RPMI8226 (cell line): ENCODE measurements at places on chromosomes 16 and 17.
A peak's percentile ranks its signal among the peaks of the same experiment; 100 is the strongest.

DNA sequence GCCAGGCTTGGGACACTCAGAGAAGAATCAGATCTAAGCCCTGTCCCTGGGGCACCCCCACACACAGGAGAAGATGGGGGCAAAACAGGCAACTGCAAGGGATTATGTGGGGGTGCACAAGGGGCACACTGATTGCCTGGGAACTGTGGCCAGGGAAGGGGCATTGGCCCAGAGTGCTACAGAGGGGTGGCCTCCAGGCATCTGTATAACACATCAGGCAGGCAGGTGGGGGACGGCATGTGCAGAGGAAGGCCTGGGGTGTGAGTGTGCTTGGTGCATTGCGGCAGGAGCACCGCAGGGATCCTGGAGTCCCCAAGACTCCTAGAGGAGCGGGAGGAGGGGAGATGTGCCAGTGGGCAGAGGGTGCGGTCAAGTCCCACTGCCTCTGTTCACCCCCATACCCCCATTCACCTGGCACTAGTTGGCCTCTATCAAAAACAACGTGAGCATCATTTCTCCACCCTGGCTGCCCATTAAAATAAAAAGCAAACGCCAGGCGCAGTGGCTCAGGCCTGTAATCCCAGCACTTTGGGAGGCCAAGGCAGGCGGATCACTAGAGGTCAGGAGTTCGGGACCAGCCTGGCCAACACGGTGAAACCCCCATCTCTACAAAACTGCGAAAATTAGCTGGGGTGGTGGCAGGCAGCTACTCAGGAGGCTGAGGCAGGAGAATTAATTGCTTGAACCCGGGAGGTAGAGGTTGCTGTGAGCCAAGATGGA is 41.5 kb downstream of the C16orf82 start:
- no peak for DNase-seq

GRCh38 chr17:57114085-57114673 is 29.1 kb downstream of the AKAP1 start:
- peak; percentile 48 for DNase-seq

DNA sequence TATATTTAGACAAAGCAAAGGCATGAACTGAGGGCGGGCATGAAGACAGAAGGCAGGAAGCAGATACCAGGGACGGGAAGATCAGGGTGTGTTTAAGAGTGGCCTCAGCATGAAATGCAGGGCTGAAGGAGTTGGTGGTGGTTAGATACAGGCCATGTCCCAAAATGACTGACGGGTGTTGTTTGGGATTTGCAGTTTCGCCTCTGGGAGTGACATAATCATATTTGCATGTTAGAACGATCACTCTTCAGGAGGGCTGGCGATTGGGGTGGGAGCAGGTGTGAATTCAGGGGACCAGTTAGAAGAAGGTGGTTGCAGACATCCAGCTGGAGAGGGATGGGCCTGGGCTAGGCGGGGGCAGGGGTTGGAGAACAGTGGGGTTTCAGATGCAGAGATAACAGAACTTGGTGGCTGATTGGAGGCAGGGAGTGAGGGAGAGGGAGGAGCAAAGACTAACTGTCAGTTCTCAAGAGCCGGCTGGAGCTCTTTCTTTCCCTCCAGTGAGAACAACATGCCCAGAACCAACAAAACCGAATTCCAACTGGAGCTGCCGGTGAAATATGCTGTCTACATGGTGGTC is 27.2 kb upstream of the ITGAX start:
- DNase-seq, result no peak

GRCh38 chr16:70484867-70485266 is 30.5 kb downstream of the FCSK start:
- DNase-seq, result no peak

- no peak for DNase-seq
These were observed 290.4 kb downstream of the TOX3 start for GRCh38 chr16:52256310-52257078.

GRCh38 chr17:59858167-59858816 is 34.5 kb downstream of the TUBD1 start:
- DNase-seq, result no peak

- DNase-seq, result peak; percentile 55
These were observed at the start of gene CENPV for GRCh38 chr17:16353317-16354174. CENPV (minus strand) TSS chr17:16353469; CDS start chr17:16353436, 33 bp downstream.

DNA sequence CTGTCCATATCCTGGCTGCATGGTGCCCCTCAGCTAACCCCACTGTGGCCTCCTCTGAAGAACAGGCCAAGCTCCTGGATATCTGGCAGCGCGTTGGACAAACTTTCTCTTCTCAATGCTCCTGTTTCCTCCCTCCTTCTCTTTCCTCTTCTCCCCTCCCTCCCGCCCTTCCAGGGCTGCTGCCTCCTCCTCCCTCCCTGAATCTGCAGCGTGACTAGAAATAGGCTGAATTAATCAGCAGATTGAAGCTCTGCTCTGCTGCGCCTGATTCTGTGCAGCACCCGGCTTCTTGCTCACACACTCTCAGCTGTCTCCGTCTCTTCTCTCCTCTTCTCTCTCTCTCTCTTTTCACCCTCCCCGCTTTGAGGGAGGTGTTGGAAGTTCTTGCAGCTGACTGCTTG is 19.8 kb downstream of the TMEM94 start:
- no peak for DNase-seq

DNA sequence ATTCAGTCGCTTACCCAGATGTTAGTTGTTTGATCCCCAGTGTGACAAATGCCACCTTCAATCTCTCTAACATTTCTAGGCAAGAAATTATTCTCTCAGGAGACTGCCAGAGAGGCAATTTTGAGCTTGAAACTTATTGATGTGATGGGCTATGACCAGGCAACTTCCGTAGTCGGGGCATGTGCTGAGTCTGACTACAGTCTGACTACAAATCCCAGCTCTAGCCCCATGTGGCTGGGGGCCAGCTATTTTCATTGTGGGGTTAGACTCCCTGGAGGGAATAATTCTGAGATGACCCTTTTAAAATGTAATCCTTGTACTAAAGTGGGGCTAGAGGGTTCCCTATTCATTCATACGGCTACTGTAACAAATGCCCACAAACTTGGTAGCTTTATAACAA is 65.9 kb downstream of the RBFOX1 start:
- no peak for DNase-seq

GRCh38 chr16:79560318-79560717 is 40.2 kb downstream of the MAF start:
- DNase-seq, result no peak

DNA sequence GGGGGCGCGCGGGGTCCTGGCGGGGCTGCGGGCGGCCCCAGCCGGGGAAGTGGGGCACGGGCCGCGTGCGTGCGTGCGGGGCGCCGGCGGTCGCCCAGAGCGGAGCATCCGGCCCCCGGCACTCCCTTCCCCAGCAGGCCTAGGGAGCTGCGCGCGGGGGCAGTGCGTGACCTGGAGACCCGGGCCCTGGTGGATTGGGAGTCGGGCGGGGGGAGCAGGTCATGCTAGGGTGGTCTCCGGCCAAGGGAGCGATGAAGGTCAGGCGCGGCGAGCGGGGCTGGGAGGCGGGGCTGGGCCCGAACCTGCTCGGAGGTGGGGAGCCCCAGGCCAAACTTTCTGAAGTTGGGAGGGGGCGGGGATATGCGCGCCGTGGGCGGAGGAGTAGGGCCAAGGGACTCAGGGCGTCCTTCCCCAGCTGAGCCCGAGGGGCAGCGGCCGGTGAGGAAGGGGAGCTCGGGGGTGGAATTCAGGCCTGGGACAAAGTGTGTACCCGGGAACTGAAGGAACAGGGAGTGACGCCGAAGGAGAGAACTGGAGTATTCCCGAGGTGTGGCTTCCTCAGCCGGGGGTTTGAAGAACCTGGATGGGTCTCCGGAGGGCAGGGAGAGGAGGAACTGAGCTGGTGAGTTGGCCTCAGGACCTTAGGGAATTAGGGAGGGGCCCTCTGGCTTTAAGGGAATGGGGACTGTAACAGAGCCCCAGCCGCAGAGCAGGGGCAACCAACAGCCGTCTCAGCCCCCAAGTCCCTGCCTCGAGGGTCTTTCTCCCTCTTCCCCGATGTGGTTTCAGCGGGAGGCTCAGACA is 589 bp downstream of the XYLT2 start:
- DNase-seq, result peak; percentile 56

DNA sequence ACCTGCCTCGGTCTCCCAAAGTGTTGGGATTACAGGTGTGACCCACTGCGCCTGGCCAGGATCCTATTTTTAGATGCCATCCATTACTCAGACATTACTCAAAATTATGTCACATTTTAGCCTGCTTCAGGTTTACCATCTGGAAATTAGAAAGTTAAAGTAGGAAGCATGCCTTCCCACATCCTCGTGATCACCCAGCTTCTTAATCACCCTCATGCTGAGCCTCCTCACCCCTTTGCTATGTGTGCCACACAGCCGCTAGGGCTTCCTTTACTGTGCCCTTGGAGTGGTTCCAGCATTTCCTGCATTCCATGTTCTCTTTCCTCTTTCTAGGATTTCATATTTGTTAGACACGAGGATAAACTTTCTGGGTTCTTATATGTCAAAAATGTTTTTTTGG is 9.3 kb downstream of the ADORA2B start:
- DNase-seq, result no peak

- DNase-seq, result no peak
These were observed 119.7 kb upstream of the CACNG5 start for GRCh38 chr17:66715076-66715675.

GRCh38 chr16:81004646-81005353 is 1.9 kb downstream of the CMC2 start:
- peak; percentile 73 for DNase-seq

DNA sequence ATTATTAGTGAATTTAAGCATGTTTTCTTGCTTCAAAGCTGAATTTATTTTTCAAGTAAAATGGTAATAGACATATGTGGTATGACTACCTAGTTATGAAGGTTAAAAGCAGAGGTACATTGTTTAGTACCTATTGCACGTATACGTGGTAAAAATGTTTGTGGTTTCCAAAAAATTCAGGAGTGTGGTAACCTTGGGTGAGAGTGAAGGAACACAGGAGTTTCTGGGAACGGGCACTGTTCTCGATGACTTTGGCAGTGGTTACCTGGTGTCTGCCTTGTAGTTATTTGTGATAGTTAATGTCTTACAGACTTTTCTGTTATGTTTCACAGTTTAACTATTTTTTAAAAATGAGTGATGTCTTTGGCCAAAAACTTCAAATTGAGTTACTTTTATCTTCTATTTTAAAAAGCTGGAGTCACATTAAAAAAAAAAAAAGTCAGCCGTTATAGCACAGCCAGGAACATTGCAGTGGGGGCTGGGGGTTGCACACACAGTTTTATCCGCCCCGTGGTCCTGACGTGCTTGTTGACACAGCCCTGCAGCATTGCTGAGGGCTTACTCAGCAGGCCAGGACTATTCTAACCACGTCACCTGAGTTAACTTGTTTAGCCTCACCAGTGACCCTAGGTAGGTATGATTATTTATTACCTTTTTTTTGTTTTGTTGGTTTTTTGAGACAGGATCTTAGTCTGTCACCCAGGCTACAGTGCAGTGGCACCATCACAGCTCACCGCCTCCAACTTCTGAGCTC is 10.9 kb downstream of the JPT2 start:
- DNase-seq, result no peak

GRCh38 chr17:45855691-45856336 is 11.1 kb downstream of the SPPL2C start:
- DNase-seq, result no peak

- no peak for DNase-seq
These were observed 141.3 kb downstream of the HS3ST3A1 start for GRCh38 chr17:13460261-13461000.

DNA sequence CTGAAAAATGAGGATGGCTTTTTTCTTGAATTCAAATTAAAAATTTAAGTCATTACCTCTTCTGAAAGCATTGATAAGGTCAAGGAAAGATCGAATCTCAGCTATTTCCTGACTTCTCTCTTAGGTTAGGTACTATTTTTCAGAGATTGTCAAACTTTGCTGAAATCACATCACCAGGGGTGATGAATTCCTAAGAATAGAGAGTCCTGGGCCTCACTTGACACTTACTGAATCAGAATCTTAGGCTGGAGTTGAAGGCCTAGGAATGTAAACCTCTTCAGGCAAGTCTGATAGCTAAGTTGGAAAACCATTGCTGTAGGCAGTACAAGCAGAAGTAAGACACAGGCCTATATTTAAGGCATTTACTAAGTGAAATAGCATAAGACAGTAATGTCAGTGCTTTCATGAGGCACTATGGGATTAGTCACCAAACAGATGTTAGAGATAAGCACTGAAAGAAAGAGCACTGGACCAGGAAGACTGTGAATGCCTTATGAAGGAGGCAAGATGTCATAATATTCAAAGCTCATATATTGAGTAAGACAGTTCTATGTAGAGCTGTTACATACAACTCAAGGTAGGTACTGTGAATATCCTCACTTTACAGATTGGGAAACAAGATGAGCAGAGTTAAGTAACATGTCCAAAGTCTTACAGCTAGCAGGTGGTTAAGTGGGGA is 21.5 kb downstream of the DCAF7 start:
- DNase-seq, result no peak

GRCh38 chr16:3729161-3730112 is 12.1 kb upstream of the TRAP1 start:
- DNase-seq, result no peak

DNA sequence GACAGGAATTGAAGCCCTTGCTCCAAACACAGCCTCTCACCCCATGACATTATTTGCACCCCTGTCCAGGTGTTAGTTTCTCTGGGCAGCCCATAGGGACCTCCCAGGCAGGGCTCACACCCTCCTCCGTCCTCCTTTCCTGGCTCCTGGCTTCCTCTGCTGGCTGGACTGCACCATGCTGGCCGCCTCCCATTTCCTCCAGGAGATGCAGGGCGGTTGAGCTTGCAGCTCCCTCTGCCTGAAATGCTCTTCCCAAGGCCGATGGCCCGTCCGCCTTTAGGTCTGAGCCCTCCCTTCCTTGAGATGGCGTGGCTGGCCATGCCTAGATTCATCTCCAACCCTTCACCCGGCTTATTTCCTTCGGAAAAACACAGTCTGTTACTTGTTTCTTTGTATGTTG is 334.8 kb downstream of the SNX29 start:
- no peak for DNase-seq

DNA sequence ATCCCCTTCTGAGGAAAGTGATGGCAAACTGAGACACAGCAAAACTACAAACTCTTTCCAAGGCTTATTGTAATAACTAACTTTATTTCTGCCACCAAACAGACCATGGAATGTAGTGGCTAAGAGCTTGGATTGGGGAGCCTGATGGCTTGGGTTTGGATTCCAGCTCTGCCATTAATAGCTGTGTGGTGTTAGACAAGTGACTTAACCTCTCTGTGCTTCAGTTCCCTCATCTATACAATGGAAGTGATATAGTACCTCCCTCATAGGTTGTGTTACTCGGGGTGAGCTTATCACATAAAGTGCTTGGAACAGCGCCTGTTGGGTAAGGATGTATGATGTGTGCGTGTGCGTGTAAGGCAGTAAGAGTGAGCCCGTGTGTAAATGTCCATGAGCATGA is 5.9 kb upstream of the RNF112 start:
- no peak for DNase-seq

- no peak for DNase-seq
These were observed 5.3 kb downstream of the ZNF469 start for GRCh38 chr16:88387941-88388627.

DNA sequence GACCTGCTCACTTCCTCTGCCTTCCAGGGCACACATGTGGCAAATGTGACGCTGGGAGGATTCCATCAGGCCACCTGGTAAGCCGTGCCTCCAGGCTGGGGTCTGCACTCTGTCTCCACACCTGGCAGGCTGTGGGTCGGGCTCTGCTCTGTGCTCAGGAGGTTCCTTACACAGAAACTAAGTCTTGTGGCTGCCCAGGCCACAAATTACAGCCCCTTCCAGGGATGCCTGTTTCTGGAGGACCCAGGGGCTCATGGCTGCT is 58.2 kb downstream of the RMI2 start:
- DNase-seq, result peak; percentile 76

GRCh38 chr17:2611627-2612026 is 18.2 kb downstream of the PAFAH1B1 start:
- no peak for DNase-seq

- no peak for DNase-seq
These were observed 178.0 kb downstream of the MSI2 start for GRCh38 chr17:57434361-57434760.
